ENCODE measurements at places on chromosomes 6 and 20.

- DNase-seq: peak; percentile 36
These were observed 58.4 kb downstream of the MTFR2 start for GRCh38 chr6:136191606-136192312.

DNA sequence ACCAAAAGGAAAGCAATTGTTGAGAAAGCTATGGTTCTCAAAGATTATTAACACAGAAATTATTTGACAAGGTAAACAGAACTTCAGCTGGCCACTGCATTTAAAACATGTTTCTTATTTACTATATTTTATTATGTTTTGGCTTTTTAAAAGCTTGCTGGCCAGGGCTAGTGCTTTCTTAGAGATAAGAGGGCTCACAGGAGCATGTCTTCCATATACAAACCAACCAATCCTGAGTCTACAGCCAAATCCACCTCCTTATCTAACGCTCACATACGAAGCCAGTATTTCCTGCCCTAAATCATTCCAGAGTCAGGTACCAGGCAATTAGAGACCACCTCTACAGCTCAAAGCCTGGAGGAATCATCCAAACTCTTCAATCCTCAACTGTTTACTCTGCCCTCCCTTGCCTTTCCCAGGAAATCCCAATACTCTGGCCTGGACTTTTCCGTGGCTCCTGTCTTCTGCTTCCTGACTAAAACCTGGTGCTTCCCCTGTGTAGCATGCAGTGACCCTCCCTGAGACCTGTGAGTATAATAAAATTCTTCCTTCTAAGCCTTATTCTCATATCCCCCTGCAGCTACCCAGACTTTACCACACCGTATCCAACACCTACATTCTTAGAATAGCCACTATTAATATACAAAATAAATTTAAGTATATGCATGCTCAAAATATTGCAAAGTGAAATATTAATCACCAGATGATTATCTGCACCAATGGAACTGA lies 33.2 kb downstream of the RANBP9 start:
- DNase-seq: peak; percentile 16

GRCh38 chr20:50722424-50723155 lies 8.8 kb upstream of the PARD6B start:
- DNase-seq: no peak

DNA sequence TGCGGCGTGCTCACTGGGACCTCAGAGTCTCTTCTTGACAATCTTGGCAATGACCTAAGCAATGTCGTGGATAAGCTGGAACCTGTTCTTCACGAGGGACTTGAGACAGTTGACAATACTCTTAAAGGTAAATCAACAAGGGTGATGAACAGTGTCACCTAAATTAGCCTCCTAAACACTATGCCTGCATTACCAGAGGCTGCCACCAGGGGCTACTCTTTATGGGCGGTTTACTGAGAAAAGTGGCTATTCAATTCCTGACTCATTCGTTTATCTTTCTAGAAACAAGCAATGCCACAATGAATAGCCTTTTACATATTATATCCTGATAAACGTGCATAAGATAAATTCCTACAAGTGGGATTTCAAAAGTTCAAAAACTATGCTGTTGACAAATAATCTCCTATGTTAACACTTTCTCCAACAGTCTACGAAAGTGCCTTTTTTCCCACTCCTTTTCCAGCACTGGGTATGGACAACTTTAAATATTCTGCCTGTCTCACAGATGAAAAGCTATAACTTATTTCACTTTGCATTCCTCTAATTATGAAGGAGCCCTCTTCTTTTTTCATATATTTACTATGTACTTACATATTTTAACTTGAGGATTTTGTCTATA lies 1.3 kb downstream of the BPIFA2 start:
- peak; percentile 75 for DNase-seq

DNA sequence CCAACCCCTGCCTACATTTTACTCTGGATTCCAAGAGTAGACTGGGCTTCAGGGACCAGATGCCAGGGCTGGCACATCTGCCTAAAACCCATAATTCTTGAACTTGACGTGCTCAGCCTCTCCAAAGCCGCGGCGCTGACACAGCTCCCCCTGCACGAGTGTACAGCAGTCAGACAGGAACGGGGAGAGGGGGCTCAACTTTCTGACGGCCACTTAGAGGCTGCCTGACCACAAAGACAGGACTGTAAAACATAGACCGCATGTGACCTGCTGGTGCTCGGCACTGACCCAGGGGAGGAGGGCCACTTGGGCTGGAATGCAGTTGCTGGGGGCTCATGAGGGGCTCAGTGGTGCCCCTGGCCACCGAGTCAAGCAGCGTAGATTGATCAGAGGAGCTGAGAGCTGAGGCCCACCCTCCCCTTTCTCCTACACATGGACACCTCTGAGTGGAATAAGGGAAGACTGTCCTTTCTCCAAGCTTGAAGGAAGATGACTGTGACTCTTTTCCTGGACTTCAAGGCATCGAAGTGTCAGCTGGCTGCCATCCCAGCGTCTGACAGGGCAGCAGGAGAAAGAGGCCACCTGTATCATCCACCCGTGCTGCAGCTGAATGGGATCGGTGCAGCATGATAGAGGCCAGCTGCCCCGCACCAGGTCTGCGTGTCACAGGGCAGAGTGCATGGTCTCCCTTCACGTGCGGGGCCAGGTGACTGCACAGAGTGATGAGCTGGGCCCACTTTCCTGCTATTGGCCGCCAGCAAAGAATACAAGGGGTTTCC lies 171.3 kb upstream of the AGPAT4 start:
- no peak for DNase-seq

DNA sequence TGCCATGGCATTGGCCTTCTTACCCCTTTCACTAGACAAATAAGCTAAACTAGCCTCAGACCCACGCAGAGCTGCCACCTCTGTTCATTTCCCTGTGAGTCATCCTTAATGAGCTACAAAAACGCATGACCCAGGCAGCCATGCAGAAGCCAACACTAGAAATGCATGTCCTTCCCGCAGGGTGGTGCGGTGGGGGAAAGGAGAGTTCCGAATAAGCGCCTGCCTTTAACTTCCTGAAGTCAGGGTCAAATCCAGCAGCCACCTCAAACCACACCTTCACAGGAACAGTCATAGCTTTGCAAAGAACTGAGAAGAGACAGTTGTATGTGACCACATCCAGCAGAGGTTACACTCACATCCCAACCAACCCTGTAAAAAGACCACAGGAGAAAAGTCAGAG lies 40.4 kb downstream of the IRF4 start:
- no peak for DNase-seq

Measured in GM23338 (cell line).